Stimulated activated CD4-positive, alpha-beta T cell treated with anti-CD3 and anti-CD28 coated beads, Interleukin-2, amount 100 ng/mL, for 4 hours (primary cell): ENCODE measurements at places on chromosomes 16 and 17.

- no peak for DNase-seq
Observed at GRCh38 chr16:17018585-17018939, 452.2 kb downstream of the XYLT1 start.

DNA sequence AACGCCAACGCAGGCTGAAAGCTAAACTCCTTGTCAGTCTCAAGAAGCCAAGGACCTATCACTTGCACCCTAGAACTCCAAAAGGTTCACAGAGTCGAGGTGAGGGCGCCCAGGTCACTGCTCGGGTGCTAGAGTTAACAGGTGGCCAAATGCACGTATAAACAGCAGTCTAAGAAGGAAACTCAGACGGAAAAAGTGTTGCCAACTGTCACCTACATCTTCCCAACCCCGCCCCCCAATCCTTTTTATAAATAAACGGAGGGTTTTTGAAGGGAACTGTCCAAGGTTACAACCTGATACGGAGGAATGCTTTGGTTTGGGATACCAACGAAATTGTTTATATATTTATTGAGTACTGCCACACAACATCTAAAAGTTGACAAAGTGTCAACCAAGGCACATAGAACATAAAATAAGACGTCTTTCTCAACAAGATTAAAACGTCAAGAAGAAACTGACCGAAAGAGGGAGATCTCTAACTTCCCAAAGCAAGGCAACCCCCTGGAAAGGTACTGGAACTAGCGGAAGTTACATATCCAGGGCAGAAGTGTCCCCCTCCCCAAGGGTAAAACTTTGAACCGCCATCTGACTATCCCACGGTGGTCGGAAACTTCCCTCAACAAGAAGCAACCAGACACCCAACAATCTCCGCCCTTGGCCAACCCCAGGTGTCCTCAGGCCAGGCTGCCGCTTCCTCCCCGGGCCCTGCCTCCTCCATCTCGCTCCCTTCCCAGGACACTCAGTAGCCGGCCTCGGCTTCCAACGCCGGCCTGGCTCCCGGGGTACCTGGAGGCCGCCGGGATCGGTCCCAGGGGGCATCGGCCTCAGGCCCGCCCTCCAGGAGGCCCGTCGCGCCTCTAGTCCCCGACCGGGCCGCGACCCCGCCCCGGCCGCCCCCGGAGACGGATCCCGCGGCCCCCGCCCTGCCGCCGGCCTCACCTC lies 982 bp downstream of the SPAG9 start:
- peak; percentile 14 for DNase-seq

- no peak for DNase-seq
Observed at GRCh38 chr16:78045865-78046581, 23.7 kb downstream of the CLEC3A start.

- DNase-seq = no peak
Observed at GRCh38 chr16:14303182-14303618, 232.1 kb downstream of the MRTFB start.

- no peak for DNase-seq
Observed at GRCh38 chr17:80183581-80184422, 14.0 kb downstream of the CARD14 start.

- DNase-seq = no peak
Observed at GRCh38 chr17:82334622-82335394, 1.2 kb upstream of the SECTM1 start.

DNA sequence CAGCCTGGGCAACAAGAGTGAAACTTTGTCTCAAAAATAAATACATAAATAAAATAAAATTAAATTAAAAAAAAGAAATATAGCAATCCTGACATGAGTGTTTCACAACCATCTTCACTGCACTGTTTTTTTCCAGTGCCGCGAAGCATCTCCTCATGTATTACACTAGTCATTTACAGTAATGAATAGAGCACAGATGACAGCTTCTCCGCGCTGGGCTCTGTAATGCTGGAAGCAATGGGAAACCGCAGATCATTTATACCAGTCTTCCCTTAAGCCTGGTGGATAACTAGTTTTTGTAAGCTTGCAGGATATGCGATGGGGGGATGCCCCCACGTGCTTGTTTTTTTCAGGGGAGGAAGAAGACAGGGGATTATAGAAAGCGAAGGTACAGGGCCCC lies 86.9 kb downstream of the MYH13 start:
- no peak for DNase-seq

- DNase-seq = no peak
Observed at GRCh38 chr16:71796501-71797097, 12.0 kb downstream of the AP1G1 start.
